ENCODE measurements at places on chromosomes 2 and 18.

DNA sequence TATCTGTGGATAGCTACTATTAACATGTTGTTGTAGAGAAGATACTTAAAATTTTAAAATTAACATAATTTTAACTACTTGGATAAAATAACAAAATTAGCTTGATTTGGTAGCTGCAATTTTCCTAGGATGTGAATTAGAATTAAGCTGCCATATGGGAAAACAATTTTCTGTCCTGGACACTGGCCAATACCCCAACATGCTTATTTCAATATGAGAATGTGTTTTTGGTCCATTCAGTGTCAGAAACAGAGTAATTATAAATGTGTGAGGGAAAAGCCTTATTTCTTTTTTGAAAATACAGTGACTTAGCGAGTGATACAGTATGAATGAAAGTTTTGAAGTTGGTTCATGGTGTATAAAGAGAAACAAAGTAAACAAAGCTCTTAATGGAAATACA is 948.3 kb upstream of the GYPC start:
- H3K27ac ChIP-seq, result no peak overlapping the region
- no peak for DNase-seq
- no peaks in the 10 kb centered on the region for H3K4me1 ChIP-seq
- H3K27me3 ChIP-seq, result no peaks in the 10 kb centered on the region
- no peak overlapping the region for H3K4me3 ChIP-seq

DNA sequence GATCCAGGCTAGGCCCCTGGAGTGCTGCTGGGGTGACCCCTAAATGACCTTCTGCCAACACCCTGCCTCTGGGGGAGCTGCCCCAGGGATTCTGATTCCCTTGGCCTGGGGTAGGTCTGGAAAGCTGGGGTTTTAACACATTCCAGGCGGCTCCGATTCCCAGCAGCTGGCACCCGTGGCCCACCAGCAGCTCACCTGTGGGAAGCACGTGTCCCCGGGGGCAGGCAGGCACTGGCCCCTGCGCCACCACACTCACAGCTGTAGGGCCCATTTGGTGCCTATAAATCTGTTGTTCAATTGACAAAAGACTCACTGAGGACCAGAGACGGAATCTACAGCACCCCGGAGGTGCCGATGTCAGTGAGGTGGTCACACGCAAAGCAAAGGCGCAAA is 4.1 kb upstream of the KLHL30 start:
- no peaks in the 10 kb centered on the region for H3K27me3 ChIP-seq
- H3K36me3 ChIP-seq, result no peaks in the 10 kb centered on the region
- H3K4me3 ChIP-seq, result no peak overlapping the region

- H3K4me1 ChIP-seq, result no peaks in the 10 kb centered on the region
- no peak overlapping the region for H3K27ac ChIP-seq
- no peaks in the 10 kb centered on the region for H3K27me3 ChIP-seq
- no peak for DNase-seq
- H3K4me3 ChIP-seq, result no peak overlapping the region
Observed at GRCh38 chr2:23707096-23707495, 219.8 kb downstream of the ATAD2B start.

DNA sequence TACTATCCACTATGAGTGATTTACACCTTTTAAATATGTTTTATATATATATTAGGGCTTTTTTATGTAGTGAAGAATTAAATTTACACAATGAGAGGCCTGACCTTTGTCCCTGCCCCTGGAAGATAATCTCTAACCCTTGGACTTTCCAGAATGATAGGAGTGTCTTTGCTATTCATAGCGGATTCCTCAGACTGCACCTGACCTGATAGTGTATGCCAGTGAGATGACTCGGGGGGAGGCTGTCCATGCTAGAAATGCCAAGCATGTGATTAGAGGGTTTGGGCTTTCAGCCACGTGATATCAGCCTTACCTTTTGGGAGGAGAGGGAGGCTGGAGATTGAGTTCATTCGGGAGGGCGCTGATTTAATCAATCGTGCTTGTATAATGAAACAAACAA is 44.1 kb upstream of the LHCGR start:
- H3K4me3 ChIP-seq, result no peak overlapping the region
- H3K27me3 ChIP-seq, result no peaks in the 10 kb centered on the region
- DNase-seq, result no peak
- H3K27ac ChIP-seq, result no peak overlapping the region
- no peaks in the 10 kb centered on the region for H3K36me3 ChIP-seq
- no peaks in the 10 kb centered on the region for H3K4me1 ChIP-seq

DNA sequence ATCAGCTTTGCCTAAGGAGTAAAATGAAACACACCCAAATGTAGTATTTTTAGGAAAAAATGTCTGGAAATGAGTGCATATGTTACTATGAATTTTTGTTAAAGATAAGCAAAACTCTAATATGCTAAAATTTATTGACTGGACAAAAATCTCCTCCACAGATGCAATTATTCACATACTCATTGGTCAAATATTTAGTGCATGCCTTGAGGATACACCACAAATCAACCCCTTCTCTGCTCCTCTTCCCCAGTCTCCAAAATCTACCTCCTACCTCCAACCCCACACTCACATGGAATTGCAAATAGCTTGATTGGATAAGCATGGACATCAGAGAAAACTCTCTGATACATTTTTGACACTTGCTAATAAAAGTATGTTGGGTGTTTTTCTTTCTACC is 95.6 kb upstream of the CDC42EP3 start:
- no peak overlapping the region for H3K27ac ChIP-seq
- peaks cover 4% of the 10 kb centered on the region for H3K4me1 ChIP-seq
- H3K27me3 ChIP-seq, result no peaks in the 10 kb centered on the region
- H3K4me3 ChIP-seq, result no peak overlapping the region
- H3K36me3 ChIP-seq, result no peaks in the 10 kb centered on the region
- DNase-seq, result no peak

- no peaks in the 10 kb centered on the region for H3K36me3 ChIP-seq
- no peak for DNase-seq
- no peak overlapping the region for H3K27ac ChIP-seq
Observed at GRCh38 chr2:135299658-135300244, 231.3 kb downstream of the ZRANB3 start.

GRCh38 chr2:39772812-39773152 is 6.3 kb downstream of the THUMPD2 start:
- peaks cover 43% of the 10 kb centered on the region for H3K36me3 ChIP-seq
- no peak overlapping the region for H3K4me3 ChIP-seq
- peaks cover 58% of the 10 kb centered on the region for H3K4me1 ChIP-seq
- H3K27me3 ChIP-seq, result no peaks in the 10 kb centered on the region

- DNase-seq, result no peak
- H3K27me3 ChIP-seq, result peaks cover 7% of the 10 kb centered on the region
- H3K4me1 ChIP-seq, result no peaks in the 10 kb centered on the region
- no peak overlapping the region for H3K27ac ChIP-seq
- no peak overlapping the region for H3K4me3 ChIP-seq
Observed at GRCh38 chr2:54384301-54385203, 71.6 kb upstream of the SPTBN1 start.

GRCh38 chr2:132911726-132912724 is 242.0 kb upstream of the LYPD1 start:
- DNase-seq, result no peak
- no peak overlapping the region for H3K27ac ChIP-seq
- no peaks in the 10 kb centered on the region for H3K36me3 ChIP-seq
- H3K4me1 ChIP-seq, result no peaks in the 10 kb centered on the region
- H3K27me3 ChIP-seq, result no peaks in the 10 kb centered on the region

DNA sequence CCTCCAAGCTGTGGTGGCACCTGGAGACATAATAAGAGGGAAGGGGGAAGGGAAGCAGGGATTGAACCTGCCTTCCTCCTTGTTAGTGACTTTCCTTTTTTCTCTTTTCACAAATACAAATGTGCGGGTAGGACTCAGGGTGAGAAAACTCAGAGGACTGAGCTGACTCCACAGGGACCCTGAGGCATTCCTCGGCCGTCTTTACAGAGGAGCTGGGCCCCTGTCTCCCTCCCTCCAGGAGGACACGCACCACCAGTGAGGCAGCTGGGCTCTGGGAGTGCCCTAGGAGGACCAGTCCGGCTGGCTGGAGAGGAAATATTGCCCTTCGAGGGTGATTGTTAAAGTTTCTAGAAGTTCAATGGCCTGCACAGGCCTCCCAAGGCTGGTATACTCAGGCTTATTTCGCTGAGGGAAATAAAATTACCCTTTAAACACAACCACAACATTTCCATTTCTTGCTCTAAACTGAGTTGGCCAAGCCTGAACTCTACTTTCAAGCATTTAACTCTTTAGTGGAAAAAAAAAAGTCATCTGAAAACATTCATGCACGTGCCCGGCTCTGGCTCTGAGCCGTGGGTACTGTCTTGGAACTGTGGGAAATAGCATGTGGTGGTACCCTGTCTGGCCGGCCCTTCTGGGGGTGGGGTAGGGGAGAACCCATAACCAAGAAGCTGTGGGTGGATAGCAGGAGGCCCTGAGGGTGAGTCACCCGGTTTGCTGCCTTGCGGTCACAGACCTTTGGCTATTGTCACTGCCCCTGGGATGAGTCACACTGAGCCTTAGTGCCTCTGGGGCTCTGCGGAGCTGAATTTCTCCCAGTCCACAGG is 116.0 kb downstream of the COPS8 start:
- H3K36me3 ChIP-seq, result no peaks in the 10 kb centered on the region
- no peaks in the 10 kb centered on the region for H3K4me1 ChIP-seq
- no peak overlapping the region for H3K27ac ChIP-seq
- no peak for DNase-seq

DNA sequence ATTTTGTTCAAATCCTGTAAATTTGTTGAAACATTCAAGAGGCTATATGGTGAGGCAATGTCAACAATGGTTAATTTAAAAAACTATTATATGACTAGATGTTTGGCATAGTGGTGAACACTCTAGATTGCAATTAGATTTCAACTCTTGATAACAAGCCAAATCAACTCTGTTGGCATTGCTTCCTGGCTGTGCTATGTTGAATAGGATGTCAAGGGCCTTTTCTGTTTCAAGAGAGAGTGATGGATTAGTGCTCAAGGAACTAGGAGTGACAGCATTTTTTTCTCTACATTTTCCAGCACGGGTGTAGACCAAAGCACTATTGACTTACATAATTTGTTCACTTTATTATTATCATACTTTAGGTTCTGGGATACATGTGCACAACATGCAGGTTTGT is 172.4 kb upstream of the KCNH7 start:
- H3K4me3 ChIP-seq, result no peak overlapping the region
- H3K36me3 ChIP-seq, result no peaks in the 10 kb centered on the region
- no peak for DNase-seq
- H3K27me3 ChIP-seq, result no peaks in the 10 kb centered on the region
- H3K4me1 ChIP-seq, result no peaks in the 10 kb centered on the region

GRCh38 chr2:219057709-219058540 is 2.8 kb downstream of the IHH start:
- H3K27ac ChIP-seq, result no peak overlapping the region
- no peaks in the 10 kb centered on the region for H3K36me3 ChIP-seq
- peak; percentile 78 for DNase-seq
- H3K27me3 ChIP-seq, result peaks cover 63% of the 10 kb centered on the region
- no peak overlapping the region for H3K4me3 ChIP-seq

DNA sequence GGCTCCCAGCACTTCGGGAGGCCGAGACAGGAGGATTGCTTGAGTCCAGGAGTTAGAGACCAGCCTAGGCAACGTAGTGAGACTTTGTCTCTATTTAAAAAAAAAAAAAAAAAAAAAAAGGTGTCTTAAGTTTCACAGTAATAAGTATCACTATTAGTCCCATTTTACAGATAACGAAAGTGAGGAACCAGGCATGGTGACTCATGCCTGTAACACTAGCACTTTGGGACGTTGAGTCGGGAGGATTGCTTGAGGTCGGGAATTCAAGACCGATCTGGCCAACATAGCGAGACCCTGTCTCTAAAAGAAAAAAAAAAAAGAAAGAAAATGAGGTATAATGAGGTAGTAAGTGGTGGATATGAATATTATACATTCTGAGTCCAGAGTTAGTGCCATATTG is 2.5 kb downstream of the KCNJ13 start:
- peaks cover 28% of the 10 kb centered on the region for H3K4me1 ChIP-seq
- peaks cover 34% of the 10 kb centered on the region for H3K36me3 ChIP-seq
- H3K4me3 ChIP-seq, result no peak overlapping the region
- no peaks in the 10 kb centered on the region for H3K27me3 ChIP-seq

Data from activated CD4-positive, alpha-beta memory T cell treated with anti-CD3 and anti-CD28 coated beads, Interleukin-2, amount 10 ng/mL, durations not matched to agents 7 days and 5 days (primary cell).